Stomach (tissue), 19 donors: ENCODE measurements at places on chromosomes 7 and 10.

- no peak for DNase-seq
Observed at GRCh38 chr7:8637322-8637721, 203.9 kb downstream of the NXPH1 start.

GRCh38 chr7:84025332-84025927 is 169.2 kb downstream of the SEMA3A start:
- DNase-seq = peak; percentile 82

- DNase-seq = no peak
Observed at GRCh38 chr7:142954680-142955268, 7.4 kb downstream of the KEL start.

DNA sequence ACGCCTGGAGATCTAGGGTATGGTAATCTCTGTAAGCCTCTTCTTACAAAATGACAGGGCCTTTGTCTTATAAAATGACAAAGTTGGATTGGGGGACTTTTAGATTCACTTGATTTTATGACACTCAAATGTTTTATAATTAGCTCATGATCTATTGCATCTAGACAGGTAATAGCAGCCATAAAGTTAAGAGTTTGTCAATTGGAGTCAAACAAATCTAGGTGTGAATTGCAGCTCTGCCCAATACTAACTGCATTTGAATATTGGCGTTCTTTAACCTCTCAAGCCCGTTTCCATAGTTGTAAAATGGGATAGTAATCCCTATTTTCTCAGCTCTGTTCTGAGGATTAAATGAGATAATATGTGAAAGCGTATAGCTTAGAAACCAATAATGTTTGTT is 14.1 kb upstream of the MRC1 start:
- DNase-seq = no peak

DNA sequence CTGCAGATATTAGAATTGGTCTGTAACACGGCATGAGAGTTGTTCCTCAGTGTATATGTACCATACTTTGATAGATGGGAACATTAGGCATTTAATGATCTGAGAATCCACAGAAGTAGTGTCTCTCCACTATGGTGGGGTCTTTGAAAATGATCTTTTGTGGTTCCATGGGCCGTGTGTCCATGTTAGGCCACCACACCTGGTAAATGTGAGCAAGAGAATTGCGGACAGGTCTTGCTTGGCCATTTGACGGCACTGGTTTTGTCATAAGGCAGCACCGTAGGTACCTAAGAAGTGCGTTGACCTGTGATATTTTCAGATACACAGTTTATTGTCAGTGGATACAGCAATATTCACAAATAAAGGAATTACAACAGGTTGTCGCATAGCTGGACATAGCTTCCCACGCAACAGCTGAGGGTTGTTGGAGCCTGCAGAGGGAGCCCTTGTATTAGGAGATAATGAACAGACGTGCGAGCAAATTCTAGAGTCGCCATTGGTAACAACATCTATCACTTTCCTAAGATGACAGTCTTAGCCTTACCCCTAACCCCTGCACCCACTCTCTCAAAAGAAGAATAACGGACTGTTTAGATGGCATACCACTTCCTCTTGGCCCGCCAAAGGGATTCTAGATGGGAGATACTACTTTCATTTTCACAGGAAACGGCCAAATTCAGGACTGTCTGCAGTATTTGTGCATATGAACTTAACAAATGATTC is 111.4 kb downstream of the COL28A1 start:
- peak; percentile 88 for DNase-seq

- no peak for DNase-seq
Observed at GRCh38 chr7:128254470-128254869, 13.4 kb downstream of the LEP start.

DNA sequence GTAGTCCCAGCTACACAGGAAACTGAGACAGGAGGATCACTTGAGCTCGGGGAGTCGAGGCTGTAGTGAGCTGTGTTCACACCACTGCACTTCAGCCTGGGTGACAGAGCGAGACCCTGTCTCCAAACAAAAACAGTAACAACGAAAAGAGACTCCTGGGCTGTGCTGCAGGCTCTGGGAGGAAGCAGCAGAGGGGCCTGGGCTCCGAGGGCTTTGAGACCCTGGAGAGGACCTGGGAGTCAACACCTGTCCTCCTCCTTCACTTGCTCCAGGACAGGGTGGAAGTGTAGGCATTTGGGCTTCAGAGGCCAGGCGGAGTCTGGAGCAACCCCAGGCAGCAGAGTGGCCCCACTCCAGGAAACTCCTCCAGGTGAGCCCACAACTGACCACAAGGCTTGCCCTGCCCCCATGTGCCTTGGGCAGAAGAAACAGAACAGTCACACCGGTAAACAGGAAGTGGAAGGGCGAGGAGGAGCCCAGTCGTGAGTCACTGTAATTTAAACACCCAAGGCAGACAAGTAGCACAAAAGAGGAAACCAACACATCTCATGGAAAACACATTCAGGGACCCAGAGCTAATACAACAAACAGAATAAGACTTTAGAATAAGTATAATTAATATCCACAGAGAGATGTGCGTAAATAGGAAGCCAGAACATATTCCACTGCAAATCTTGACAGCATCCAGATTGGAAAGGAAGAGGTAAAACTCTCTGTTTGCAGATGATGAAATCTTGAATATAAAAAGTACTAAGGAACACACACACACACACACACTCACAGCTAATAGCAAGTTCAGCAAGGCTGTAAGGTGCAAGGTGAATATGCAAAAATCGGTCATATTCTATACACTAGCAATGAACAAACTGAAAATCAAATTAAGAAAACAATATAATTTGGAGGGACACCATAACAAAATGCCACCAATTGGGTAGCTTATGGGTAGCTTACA is 20.5 kb upstream of the RASGEF1A start:
- DNase-seq = peak; percentile 72

DNA sequence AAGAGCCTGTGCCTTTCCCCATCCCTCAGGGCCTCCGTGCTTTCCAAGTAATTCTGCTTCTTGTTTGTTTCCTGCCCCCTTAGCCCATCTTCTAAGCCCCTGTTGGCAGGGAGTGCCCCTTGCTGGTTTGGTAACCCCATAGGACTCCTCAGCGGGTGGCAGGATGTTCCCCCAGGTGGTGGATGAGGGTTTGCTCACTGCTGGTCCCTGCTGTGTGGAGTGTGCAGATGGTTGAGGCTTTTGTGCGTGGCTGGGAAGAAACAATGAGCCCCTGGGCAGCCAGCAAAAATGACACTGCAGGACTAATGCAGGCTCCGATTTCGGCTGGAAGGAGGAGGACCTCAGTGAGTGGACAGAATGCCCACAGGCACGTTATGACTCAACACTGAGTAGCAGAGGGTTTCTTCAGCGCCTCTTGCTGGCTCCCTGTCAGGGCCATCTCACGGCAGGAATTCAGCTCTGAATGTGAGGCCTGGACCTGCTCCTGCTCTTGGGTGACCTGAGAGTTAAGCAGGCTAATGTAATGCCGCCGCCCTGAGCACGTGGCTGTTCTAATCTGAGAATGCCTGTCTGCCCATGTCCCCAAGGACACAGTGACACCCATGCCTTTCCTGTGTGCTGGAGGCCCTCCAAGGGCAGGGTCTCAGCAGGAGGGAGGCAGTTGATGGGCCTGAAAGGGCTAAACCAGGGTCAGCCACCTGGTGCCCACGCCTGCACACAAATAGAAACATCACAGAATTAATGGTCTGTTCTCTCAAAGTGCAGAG is 16.6 kb downstream of the BAG3 start:
- DNase-seq = peak; percentile 80

DNA sequence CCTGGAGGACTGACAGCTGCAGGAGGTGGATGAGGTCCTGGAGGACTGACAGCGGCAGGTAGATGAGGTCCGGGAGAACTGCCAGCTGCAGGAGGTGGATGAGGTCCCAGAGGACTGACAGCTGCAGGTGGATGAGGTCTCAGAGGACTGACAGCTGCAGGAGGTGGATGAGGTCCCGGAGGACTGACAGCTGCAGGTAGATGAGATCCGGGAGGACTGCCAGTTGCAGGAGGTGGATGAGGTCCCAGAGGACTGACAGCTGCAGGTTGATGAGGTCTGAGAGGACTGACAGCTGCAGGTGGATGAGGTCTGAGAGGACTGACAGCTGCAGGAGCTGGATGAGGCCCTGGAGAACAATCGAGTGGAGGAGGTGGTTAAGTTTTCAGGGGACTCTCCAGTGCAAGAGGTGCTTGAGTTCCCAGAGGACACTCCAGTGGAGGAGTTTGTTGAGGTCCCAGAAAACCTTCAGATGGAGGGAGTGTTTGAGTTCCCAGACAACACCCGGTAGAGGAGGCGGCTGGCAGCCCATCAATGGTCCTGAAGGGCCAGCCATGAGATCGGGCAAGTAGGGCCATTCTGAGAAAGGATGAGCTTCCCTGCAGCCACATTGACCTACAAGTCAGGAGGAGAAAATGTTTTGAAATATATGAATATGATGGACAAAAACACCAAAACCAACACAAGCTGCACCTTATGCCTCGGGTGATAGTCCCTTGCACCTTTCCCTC is 4.7 kb upstream of the EIF5AL1 start:
- no peak for DNase-seq

- no peak for DNase-seq
Observed at GRCh38 chr7:26587536-26587935, 276.9 kb downstream of the SKAP2 start.

DNA sequence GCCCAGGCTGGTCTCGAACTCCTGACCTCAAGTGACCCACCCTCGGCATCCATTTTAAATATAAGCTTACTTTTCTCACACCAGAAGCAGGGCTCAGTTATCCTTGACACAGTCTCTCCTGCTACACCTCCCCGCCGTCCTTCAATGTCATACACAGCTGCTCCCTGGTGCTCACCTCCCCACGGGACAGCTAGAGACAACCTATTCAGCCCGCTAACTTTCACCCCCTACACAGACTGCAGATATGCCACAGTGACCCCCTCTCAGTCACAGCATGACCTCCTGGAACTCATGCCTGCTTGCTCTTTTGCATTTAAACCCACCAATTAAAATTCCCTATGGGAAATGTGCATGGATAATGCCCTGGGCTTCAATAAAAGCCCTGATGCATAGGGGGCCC is 44.2 kb upstream of the KCNMA1 start:
- no peak for DNase-seq

GRCh38 chr7:92333866-92334265 is 88.1 kb downstream of the ANKIB1 start:
- DNase-seq = no peak

- no peak for DNase-seq
Observed at GRCh38 chr10:107054469-107055156, 109.9 kb downstream of the SORCS1 start.

- peak; percentile 62 for DNase-seq
Observed at GRCh38 chr10:74213571-74214162, 62.6 kb downstream of the ADK start.

GRCh38 chr10:69479240-69480067 is 28.2 kb downstream of the TSPAN15 start:
- peak; percentile 80 for DNase-seq

GRCh38 chr10:79061441-79062315 is 7.1 kb upstream of the ZMIZ1 start:
- DNase-seq = no peak

DNA sequence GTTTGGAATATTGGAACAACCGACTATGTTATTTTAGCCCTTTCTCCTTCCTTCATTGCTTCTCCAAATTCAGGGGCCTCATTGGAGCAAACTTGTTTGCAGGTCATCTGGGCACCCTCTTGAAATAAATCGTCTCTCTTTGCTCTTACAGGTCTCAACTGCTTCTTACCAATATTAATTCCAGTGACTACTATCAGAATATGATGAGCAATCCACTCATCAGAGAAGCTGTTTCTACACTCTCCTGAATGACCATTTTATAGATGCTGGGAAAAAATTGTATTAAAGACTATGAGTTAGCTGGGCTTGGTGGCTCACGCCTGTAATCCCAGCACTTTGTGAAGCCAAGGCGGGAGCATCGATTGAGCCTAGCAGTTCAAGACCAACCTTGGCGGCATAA is 12.5 kb upstream of the HNRNPF start:
- no peak for DNase-seq

DNA sequence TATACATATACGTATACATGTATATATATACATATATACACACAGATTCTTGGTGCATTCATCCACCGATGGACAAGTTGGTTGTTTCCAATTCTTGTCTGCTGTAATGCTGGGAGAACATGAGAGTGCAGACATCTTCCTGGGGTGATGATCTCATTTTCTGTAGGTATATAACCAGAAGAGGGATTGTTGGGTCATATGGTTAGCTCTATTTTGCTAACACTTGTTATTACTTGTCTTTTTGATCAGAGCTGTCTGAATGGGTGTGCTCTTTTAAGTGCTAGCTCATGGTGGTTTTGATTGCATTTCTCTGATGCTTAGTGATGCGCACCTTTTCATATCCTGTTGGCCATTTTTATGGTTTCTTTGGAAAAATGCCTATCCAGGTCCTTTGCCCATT is 106.4 kb downstream of the TAX1BP1 start:
- DNase-seq = no peak

GRCh38 chr7:139973101-139974050 is 89.4 kb downstream of the PARP12 start:
- DNase-seq = no peak

DNA sequence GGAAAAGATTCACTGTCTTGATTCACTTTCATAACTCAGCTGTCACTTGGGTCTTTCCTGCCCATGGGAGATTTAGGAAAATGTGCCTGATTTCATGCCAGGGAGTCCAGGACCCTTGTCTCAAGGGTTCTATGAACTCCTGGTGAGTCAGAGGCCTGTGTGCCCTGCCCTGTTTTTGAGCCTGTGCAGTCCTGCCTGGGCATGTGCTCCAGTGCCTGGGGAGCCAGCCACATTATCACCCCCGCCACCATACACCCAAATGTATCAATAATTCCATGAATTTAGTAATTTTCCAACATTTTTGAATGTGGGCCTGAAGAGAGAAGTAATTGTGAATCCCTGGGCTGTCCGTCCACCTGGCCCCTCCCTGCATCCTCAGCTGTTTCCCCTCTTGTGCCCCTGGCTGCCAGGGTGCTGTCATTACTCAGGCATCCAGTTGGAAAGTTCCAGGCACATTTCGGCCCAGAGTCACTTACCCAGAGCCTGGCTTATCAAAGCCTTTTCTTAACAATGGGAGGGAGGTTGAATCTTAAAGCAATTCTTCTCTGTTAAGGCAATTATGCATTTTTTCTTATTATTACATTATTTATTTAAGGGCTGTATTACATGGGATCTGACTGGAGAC is 287.8 kb upstream of the CDC14C start:
- no peak for DNase-seq

GRCh38 chr7:107147464-107148393 is 21.1 kb upstream of the HBP1 start:
- peak; percentile 64 for DNase-seq

DNA sequence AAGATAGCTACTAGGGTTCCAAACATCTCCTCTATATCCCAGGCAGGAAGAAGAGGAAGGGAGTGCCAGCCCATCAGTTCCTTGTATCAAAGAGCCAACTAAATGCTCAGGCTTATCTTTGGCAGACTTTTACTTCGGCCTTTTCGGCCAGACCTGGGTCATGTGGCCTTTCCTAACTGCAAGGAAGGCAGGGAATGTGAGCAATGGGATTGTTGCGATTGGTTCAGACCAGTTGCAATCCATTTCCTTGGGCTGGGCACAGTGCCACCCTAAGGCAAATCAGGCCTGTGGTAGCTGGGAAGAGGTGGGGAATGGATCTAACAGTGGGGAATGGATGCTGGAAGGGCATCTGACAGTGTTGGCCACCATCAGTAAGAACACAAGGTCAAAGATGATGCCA is 109.9 kb downstream of the RPS24 start:
- no peak for DNase-seq
